ENCODE measurements at places on chromosomes 5 and 9.

- DNase-seq = no peak
These were observed 126.8 kb upstream of the STC2 start for GRCh38 chr5:173454736-173455598.

DNA sequence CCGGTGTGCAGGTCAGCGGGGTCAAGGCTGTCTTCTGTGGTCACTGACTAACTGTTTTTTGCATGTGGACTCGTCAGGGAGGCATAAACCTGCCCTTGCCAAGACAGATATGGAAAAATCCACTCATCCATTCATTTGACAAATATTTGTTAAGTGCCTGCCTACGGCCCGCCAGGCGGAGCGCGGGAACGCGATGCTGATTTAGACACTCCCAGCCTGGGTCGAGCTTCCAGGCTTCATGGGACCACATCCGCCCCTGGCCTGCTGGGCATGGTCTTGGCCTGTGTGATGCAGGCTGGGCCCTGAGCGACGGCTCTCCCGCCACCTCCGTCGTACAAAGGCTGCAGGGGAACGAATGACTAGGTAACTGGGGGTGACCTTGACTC is 18.1 kb downstream of the MYMK start:
- DNase-seq = no peak

GRCh38 chr5:109830955-109831502 is 141.3 kb downstream of the MAN2A1 start:
- no peak for DNase-seq

GRCh38 chr5:41956943-41957342 is 31.9 kb downstream of the FBXO4 start:
- no peak for DNase-seq

DNA sequence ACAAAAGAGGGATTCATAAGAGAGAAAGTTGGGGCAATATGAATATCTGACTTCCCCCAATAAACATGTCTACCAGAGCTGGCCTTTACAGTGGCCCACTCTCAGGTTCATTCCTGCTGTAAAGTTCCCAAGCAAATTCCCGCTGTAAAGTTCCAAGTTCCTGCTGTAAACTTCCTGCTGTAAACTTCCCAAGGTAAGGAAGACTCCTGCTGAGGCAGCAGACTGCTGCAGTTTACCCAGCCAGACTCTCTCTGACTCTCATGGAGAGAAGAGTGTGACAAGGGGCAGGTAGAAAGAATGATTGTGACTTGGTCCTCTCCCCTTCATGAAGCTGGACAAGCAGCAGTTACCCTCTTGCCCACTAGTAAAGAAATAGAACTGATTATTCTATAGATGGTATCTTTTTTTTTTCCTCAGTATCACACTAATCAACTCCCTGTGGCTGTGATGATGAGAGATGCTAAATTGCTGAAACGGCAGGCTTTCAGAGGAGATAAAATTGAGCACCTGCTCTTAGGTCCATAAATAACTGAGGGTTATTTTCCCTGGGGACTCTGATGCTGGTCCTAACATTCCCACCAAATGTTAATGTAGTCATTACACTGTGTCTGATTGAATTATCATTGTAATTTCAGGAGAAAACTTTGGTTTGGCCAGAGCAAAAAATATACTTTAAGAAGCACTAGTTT is 220.4 kb downstream of the PARP8 start:
- no peak for DNase-seq

GRCh38 chr5:103829585-103829984 is 267.0 kb upstream of the NUDT12 start:
- DNase-seq = no peak

- DNase-seq = peak; percentile 62
These were observed 162.0 kb downstream of the C9orf50 start for GRCh38 chr9:129458663-129459546.

DNA sequence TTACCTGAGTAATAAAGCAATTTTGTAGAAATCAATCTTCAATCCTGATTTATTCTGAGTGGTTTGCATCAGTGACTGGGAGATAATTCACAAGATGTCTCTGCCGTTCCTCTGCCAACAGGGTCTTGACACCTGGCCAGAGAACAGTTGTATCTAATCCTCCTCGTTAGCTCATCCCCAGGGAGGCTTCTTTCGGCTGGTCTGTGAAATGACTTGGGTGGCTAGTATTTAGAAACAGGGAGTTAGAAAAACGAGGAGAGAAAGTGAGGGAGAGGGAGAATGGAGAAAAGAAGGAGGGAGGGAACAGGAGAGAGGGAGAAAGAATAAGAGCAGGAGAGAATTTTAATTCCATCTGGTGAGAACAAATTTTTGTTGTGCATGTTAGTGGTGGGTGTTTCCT is 600.2 kb upstream of the TLE4 start:
- no peak for DNase-seq

- no peak for DNase-seq
These were observed 166.4 kb downstream of the TLE1 start for GRCh38 chr9:81522716-81523551.

DNA sequence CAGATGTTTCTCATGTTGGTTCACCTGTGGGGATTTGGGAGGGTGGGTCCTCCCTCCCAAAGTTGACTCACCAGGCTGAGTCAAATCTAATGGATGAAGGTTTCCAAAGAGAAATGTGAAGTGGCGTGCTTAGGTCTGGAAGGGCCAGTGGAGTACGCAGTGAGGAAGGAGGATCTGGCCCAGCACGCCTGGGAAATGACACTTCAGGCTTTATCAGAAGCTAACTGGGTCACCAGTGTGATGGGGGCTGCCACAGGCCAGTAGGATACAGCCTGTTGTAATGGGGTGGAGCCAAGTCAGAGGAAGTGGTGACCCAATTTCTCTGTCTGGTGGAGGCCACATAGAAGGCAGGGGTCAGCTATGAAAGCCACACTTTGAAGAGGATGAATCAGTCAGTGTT is 18.0 kb downstream of the POLR1E start:
- no peak for DNase-seq
